ENCODE measurements at places on chromosomes 5 and 9.

DNA sequence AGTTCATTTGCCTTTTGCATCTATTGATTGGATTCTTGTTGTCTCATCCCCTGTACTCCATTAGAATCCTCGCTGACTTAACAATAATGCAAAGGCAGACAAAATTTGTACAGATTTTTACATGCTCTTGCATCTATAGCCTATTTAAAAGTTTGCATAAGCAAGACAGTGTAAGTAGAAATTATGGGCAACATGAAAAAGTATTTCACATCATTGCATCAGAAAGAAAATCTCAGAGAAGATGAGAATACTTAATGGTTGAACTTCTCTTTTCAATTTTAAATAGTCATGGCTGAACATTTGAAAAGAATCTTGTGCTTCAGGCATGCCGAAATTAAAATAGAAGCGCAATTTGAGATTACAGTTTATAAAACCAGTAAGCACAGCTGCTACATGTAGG is 226.4 kb downstream of the EFNA5 start:
- no peak for DNase-seq

DNA sequence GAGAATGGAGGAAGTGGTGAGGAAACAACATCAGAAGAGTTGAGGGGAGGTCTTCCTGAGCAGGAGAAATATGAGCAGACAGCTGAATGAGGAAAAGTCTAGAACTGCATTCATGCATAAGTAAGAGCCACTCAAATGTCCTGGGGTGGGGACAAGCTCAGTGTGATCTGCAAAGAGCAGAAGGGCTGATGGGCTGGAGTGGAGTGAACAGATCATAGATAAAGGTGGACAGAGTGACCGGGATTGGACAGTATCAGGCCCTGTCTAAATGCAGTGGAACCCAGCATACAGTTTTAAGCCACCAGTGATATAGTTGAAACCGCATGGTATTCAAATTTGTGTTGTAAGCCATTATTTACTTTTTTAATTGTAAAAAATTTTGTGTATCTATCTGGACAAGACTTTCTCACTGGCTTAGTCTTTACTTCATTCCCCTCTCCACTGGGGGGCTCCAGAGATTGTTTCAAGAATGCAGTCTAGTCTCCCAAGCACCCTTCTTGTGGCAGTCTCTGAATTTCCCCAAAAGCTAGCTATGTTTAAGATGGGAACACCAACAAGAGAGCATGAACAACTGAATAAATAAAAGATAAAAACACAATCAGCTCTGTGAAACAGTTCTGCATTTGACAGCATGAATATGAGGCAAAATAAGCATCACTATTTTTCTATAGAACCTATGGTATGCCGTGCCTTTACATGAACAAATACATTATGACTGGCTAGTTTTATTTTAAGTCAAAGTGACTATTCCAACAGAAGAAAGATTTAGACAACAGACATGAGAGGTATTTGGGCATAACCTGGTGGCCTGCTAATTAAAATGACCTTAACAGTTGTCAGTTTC is 10.7 kb upstream of the STK32A start:
- DNase-seq = no peak

- DNase-seq = no peak
These were observed 374.5 kb upstream of the RORB start for GRCh38 chr9:74122661-74123060.

DNA sequence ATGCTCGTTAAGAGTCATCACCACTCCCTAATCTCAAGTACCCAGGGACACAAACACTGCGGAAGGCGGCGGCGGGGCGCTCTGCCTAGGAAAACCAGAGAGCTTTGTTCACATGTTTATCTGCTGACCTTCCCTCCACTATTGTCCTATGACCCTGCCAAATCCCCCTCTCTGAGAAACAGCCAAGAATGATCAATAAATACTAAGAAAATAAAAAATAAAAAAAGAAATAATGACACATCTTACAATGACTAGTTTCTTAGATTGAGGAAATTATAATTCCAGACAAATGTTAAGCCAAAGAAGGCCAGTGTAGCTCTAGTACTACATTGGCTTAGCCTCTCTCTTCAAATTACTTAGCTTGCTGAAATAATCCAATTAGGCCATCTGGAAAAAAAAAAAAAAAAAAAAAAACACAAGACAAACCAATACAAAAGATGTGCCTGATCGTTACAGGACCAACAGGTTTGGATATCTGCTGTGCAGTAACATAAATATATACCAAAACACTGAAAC is 58.0 kb downstream of the ANXA2R start:
- DNase-seq = no peak

DNA sequence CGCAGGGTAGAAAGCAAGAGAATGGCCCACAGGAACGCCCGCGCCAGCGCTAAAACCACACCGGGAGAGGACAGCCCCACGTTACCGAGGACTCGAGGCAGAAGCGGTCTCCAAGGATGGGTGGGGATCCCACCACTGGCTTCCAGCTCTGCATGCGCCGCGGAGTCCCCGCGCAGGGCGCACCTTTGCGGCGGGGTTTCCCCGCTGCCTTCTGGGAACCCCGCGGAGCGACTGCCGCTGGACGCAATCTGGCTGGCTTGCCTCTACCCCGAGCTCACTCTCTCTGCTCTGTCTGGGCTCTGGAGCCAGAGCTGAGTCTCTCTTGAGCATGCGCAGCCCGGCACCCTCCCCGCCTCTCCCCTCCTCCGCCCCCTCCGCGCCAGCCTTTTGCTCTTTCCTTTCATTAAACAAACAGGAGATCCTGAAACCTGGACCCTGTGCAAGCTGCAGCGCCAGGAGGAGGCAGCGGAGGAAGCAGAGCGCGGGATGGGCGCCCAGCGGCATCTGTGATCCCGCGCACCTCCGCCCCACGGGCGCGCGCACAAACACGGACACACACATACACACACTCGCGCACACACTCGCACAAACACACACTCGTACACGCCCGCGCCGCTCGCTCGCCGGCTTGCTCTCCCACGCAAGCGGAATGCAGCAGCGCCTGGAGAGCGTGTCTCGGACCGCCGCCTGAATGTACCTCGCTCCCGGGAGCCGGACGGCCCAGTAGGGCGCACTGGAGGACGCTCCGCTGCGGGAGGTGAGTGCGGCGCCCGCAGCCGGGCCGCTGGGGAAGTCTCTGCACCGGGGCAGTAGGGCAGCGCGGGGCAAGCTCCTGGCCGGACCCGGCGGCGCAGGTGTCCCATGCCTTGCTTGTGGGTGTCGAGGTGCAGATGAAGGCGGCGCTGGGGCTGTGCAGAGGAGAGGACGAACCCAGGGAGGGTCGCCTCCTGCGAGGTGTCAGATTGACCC is at the start of gene PLPPR1:
Gene PLPPR1 (plus strand): TSS at position 382 of the 969 bp plus-strand sequence.
- no peak for DNase-seq

DNA sequence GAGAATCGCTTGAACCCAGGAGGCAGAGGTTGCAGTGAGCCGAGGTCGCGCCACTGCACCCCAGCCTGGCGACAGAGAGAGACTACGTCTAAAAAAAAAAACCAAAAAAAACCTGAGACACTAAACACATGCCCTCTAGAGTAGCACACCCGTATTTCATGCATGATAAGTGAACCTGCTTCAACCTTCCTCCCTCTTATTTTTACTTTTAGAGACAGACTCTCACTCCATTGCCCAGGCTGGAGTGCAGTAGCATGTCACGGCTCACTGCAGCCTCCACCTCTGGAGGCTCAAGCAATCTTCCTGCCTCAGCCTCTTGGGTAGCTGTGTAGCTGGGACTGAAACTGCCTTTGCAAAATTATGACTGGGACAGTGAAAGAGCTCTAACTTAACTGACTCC is 17.6 kb upstream of the NANS start:
- DNase-seq = no peak

DNA sequence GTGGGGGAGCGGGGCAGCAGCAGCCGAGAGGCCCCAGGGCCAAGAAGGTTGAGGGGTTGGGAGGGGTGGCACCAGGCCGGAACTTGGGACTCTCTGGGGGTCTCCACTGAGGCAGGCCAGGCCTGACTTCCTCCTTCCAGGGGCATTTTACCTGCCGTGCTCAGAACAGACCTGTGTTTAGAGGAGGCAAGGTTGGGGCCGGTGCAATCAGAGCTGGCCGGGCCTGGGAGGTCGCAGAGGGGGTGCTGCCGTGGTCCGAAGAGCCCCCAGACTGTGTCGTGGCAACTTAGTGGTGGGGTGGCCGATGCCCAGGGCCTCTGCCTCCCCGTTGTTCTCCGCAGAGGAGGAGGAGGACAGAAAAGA is 21.8 kb downstream of the GLT6D1 start:
- DNase-seq = no peak

- DNase-seq = no peak
These were observed 259.8 kb downstream of the NFIB start for GRCh38 chr9:14054096-14054495.

- DNase-seq = no peak
These were observed 336.1 kb downstream of the GLIS3 start for GRCh38 chr9:3963643-3964369.

GRCh38 chr5:108728566-108729241 is 19.0 kb upstream of the FER start:
- DNase-seq = no peak

DNA sequence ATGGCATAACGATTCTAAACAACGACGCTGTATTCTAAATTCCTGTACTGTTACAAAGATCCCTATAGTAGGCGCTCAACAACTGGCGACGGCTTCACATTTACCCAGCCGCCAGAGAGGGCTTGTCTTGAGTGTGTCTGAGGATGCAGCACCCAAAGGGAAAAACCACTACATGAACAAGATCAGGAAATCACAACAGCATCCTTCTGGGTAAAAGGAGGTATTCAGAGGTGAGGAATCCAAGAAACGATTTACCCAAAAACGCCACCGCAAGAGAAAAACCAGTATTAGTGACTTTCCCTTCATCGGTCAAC is 711 bp downstream of the TTC33 start:
- peak; percentile 19 for DNase-seq

GRCh38 chr5:14760548-14761002 is 96.1 kb downstream of the OTULIN start:
- no peak for DNase-seq

DNA sequence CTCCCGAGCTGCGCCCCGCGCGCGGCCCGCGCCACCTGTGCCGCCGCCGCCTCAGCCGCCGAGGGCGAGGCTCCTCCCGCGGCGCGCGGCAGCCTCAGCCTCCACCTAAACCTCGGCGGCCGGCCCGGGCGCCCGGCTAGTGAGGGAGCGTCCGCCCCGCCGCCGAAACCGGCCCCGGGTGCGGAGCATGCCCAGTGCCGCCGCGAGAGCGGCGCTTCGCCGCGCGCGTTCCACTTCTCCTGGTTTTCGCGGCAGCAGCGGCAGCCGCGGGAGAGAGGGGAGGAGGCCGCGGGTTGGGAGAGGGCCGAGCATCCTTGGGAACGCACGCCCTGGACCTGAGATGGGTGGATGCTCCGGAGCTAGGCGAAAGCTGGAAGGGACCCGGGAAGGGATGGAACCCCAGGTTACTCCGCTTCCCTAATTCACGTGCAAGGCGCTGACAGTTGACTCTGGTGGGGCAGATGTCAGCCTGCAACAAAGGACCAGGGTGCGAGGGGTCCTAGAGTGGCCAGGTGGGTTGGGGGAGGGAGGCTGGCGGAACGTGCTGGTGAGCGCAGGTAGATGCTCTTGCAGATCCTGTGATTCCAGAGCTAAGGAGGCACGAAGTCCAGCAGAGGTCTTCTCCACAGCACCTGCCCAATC is at the start of gene CTNND2:
Gene CTNND2 (minus strand): TSS at position 182 of the 642 bp plus-strand sequence. CDS start 593 bp downstream, outside the sequence.
- no peak for DNase-seq

DNA sequence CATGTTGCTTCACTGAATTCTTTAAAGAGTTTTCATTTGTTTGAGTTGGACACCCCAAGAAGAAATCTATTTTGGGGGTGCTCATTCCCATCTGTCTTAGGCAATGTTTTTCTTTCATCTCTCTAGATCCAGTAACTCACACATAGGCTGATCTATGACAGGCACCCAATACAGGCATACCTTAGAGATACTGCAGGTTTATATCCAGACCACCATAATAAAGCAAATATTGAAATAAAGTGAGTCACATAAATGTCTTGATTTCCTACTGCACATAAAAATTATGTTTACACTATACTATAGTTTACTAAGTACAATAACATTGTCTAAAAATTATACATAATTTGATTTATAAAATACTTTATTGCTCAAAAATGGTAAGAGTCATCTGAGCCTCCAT is 364.5 kb downstream of the MTRR start:
- DNase-seq = no peak

GRCh38 chr5:51384281-51384840 is 1.1 kb downstream of the ISL1 start:
- no peak for DNase-seq

DNA sequence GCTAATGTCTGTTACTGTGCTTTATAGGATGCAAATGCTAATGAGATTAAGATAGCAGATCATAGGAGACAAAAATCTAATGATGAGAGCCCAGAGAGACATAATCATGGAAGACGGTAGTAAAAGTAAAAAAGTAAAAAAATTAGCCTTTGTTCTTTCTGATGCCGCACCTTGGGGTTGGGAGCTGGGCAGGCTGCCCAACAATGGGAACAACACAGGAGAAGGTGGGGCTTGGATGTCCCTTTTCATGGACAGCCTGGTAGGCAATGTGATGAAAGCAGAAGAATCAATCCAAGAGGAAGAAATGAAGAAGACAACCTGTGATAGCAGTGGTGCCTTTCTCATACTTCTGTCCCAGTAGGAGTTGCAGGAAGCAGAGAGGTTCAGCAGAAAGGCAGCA is 57.2 kb downstream of the RAB14 start:
- DNase-seq = no peak

DNA sequence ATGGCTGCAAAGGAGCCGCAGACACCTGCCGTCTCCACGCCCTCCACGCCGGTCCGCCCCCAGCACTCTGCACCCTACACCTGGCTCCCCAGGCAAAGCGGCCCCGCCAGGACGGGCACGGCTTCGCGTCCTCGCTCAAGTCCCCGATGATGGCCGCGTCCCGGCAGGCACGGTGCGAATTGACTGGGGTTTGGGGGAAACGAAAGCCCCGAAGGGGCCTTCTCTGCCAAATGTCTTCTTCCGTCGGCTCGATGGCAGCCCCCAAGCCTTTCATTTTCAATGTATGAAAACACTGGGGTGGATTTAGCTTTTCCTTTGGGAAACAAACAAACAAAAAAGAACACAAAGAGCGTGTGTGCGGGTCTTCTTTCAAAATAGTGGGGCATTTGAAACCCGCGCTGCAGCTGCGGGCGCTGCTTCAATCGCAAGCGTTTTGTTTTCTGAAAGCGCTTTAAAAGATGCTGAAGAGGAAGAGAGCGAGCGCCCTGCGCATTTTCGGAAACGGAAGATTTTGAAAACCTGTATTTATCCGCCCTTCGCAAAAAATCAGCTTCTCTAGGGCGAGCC is 160.0 kb downstream of the RMI1 start:
- no peak for DNase-seq

DNA sequence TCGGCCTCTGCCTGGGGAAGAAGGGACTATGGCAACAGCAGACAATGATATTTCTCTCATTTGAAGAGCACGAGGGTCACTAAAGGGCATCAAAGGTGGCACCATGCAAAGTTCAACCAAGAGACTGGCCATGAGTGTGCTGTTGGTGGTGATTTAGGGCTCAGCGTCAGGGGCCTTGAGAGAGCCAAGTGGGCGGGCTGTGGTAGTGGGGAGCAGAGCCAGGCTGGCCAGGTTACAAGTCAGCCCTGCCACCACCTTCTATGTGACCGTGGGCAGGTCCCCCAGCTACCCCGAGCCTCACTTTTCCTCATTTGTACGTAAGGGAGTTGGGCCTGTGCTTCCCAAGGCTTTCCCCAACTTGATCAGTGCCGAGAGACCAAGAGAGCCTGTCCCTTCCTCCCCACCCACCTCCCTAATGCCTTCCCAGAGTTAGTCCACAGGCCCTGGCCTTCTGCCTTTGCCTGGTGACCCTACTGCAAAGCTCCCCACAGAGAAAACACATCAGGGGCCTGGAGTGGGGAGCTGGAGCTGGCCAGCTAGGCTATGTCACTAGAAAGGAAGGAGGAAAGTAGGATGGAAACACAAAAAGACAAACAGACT is 104.3 kb downstream of the PDE6A start:
- no peak for DNase-seq

- no peak for DNase-seq
These were observed 13.0 kb upstream of the LCN15 start for GRCh38 chr9:136777359-136777758.
